Mammary epithelial cell (primary cell): ENCODE measurements at places on chromosomes 11 and 22.

GRCh38 chr11:112881461-112881860 lies 79.8 kb upstream of the NCAM1 start:
- peak; percentile 66 for DNase-seq

- peak; percentile 61 for DNase-seq
These were observed 144.6 kb downstream of the NECTIN1 start for GRCh38 chr11:119584193-119585042.

DNA sequence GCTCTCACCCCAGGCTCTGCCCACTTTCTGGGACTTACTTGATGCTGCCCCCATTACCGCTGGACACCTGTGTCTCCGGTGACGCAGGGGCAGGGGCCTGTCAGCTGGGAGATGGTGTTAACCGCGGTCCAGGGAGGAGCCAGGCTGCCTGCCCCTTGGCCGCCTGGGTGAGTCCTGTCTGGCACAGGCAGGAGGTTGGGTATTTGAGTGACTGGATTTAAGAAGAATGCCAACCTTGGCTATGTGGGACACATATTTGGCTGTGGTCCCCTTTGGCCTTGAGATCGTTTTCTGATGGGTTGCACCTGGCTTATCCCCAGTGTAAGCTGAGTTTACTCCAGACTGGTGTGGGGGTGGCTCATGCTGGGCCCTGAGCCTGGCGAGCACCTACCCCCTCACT lies 2.5 kb downstream of the MUC6 start:
- no peak for DNase-seq

DNA sequence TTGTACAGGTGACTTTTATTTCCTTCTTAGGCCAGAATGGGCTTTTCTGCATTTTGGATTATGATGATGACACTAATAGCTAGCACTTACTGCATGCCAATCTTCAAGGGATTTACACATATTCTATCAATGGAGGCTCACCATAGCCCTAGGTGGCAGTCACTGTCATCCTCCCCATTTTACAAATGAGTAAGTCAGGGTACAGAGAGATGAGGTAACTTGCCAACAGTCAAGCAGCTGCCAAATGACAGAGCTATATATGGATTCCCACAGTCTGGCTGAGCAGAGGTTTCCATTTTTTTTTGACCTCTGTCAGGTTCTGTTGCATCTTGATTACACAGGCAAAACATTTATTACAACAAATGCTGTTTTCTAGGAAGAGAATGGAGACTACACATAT lies 23.8 kb upstream of the C11orf96 start:
- DNase-seq: no peak

GRCh38 chr22:43483266-43483665 lies 71.5 kb downstream of the MPPED1 start:
- DNase-seq: no peak

DNA sequence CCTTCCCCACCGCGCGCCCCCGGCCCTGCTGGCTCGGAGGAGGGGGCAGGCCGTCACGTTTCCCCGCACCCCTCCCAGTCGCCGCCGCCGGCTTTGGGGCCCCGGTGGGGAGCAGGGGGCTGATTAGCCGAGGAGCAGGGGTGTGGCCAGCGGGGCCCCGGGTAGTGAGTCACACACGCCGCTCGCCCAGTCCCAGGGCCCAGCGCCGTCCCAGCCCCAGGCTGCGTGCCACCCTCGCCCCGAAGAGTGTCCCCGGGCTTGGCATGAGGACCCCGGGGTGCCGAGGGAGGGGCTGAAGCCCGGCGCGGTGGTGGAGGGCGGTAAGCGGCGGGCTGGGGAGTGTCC lies 34.4 kb downstream of the PRDM11 start:
- peak; percentile 55 for DNase-seq

GRCh38 chr11:7903940-7904339 lies 27.1 kb downstream of the OR10A6 start:
- DNase-seq: no peak

GRCh38 chr22:50599816-50600455 lies 657 bp upstream of the MAPK8IP2 start:
- peak; percentile 8 for DNase-seq

GRCh38 chr11:62256281-62256680 lies 13.7 kb upstream of the SCGB2A2 start:
- no peak for DNase-seq

DNA sequence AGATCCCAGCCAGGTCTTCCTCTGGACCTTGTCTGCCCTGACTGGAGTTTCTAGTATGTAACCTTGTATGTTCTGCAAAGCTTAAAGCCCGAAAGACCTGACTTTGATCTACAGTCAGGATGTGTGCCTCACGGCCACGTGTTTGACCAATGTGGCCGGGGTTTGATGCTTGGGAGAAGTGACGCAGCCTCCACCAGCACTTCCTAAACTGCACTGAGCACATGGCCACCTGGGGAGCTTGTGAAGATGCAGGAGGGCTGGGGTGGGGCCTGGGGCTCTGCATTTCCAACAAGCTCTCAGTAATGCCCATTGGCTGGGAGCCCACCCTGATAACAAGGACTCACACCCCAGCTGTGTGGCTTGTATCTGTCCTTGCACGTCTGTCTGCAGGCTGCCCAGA lies 53.2 kb downstream of the NAT10 start:
- DNase-seq: no peak

DNA sequence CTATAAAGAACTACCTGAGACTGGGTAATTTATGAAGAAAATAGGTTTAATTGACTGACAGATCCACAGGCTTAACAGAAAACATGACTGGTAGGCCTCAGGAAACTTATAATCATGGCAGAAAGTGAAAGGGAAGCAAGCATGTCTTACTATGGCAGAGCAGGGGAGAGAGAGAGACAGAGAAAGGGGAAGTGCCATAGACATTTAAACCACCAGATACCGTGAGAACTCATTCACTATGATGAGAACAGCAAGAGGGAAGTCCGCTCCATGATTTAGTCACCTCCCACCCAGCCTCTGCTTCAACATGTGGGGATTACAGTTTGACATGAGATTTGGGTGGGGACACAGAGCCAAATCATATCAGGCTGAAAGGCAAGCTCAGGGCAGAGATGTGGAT lies 327.1 kb upstream of the DDI1 start:
- no peak for DNase-seq

DNA sequence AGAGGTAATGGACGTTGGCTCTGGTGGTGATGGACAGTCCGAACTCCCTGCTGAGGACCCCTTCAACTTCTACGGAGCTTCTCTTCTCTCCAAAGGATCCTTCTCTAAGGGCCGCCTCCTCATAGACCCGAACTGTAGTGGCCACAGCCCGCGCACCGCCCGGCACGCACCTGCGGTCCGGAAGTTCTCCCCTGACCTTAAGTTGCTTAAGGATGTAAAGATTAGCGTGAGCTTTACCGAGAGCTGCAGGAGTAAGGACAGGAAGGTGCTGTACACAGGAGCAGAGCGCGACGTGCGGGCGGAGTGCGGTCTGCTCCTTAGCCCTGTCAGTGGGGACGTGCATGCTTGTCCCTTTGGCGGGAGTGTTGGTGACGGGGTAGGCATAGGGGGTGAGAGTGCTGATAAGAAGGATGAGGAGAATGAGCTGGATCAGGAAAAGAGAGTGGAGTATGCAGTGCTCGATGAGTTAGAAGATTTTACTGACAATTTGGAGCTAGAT lies 6.1 kb downstream of the DGCR8 start:
- DNase-seq: no peak

- peak; percentile 17 for DNase-seq
These were observed 1.2 kb downstream of the DYNC2H1 start for GRCh38 chr11:103110391-103110790.

GRCh38 chr11:116244889-116245288 lies 527.9 kb downstream of the BUD13 start:
- DNase-seq: no peak

DNA sequence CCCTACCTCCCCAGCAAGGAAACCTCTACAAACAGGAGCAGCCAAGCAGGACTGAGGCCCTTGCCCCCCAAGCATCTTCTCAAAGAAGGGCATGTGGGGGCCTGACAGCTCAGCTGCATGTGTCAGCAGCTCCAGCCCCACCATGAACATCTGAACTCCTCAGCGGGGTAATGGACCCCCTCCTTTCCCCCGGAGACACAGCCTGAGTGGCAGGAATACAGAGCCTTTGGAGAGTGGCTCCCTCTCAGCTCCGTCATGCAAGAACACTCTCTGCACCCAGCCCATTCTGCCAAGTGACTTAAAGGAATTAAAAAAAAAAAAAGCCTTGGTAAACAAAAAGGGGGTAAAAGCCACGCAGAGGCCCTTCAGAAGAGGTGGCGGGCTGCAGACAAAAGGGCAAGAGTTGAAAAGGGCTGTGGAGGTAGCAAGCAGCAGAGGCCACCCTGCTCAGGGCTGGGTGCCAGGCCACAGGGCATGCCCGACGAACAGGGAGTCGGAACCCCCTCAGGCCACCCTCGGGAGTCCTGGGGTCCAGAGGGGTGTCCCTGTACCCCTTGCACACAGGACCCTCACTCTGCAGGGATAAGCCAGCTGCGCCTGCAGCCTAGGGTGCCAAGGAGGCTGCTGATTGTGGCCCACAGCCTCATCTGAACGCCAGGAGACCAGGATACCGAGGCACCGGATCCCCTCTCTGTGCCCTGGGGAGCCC lies 62.5 kb downstream of the MACROD1 start:
- no peak for DNase-seq

DNA sequence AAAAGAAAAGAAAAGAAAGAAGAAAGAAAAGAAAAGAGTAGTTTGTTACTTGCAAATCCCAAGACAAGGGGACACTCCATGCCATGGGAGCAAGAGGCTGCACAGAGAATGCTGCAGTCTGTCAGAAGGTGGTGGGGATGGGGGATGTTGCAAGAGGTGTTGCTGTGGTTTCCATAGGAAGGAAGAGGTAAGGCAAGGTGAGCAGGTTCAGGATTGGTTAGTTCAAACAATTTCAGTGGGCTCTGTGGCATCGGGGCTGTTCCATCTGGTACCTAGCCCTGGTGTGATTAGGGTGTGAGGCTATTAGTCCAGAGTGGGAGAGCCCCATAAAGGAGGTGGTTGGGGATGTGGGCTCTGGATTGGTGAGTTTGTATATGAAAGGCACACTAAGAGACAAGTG lies 172.7 kb downstream of the BCR start:
- DNase-seq: no peak
